Left renal cortex interstitium (tissue), 4 donors: ENCODE measurements at places on chromosomes 5 and 9. TPM values are rescaled to one million over a fixed set of nuclear protein-coding genes. Genes with fewer than 3 reads are reported as not detected.

The NFIB gene
- polyA plus RNA-seq = 18.2 TPM

- no peak for DNase-seq
Observed at GRCh38 chr5:178577944-178578343, 12.2 kb downstream of the COL23A1 start.

DNA sequence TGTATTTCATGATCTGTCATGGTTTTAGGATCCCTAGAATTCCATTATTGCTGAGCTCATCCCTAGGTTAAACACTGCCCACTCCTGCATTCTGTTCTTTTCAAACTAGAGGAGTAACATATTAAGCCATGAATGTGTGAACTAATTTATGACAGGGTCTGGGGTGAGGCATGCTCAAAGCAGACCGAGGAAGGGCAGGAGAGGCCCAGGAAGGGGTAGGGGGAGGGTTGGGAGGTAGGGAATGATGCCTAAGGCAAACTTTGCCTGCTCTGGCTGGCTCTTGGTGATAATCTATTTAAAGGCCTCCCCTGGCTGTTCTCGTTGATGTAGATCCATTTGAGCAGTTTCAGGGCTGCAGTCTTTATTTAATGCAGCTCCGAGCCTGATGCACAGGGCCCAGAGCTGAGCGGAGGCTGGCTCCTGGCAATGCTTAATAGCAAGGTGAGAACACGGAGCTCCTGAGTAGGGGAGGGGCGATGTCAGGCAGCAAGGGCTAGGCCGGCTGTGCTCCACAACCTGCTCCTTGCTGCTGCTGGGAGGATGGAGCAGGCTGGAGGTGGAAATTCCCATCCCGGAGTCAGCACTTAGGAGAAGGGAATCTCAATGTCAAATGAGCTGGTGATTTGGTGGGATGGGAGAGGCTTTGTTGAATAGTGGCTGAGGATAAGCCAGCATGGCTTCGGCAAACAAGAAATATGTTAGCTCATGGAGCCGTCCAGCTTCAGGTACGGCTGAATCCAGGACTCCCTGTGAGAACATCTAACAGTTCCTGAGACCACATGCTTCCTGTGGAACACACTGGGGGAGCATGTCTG, 73.2 kb upstream of the UNC5A start:
- no peak for DNase-seq

The ECSCR gene
- polyA plus RNA-seq = 30.4 TPM

DNA sequence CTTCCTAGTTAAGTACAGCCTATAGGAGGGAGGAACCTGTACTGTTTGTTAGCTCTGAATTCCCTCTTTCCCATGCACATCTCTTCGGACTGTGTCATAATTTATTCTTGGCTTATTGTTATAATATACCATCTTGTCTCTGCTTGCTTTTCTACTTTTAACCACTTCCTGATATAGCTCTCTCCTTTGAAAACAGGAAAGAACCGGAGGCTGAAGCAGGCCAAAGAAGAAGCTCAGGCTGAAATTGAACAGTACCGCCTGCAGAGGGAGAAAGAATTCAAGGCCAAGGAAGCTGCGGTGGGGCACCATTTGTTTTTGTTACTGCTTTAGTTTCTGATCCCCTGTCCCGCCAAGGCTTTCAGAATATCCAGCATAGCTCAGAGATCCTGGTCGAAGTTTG, 4.8 kb downstream of the ATP6V1G1 start:
- DNase-seq = no peak

- no peak for DNase-seq
Observed at GRCh38 chr5:26647781-26648180, 390.6 kb downstream of the CDH9 start.

DNA sequence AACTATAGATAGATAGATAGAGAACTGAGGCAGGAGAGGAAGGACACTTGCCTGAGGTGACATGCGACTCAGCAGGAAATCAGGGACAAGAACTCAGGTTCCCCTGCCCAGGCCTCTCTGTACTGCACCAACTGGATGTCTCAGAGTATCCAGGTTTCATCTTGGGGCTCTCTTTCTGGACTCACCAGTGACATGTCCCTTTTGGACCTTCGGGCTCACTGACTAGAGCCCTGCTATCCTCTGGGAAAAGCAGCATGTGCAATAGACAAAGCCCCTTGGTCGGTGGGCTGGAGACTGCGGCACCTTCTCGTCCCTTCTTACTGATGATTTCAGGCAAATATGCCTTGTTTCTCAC, 104.5 kb downstream of the RGS3 start:
- DNase-seq = no peak

GRCh38 chr5:123344816-123345426, 78.3 kb downstream of the CEP120 start:
- DNase-seq = no peak

GRCh38 chr5:60578315-60578714, 121.7 kb downstream of the DEPDC1B start:
- DNase-seq = no peak

GRCh38 chr9:13033959-13034693, 245.4 kb downstream of the MPDZ start:
- peak; percentile 66 for DNase-seq

- no peak for DNase-seq
Observed at GRCh38 chr5:157672976-157673375, 1.6 kb downstream of the C5orf52 start.

DNA sequence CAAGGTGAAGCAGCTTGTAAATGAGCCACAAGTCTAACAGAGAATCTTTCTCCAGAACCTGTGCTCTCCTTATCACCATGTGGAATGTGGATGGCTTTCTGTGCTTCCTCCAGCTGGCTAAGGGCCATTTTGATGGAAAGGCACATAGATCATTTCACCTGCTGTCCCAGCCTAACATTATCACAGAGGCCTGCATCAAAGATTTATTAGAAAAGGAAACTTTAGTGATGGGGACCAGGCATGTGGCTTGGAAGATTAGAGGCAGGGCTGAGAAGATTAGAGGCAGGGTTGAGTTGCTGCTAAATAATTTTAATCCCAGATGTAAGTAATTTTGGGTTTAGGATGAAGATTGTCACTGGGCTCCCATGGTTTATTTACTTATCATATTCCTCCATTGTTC, 6.3 kb downstream of the SPEF2 start:
- DNase-seq = no peak

The RIC1 gene
- 33.1 TPM for polyA plus RNA-seq

- DNase-seq = no peak
Observed at GRCh38 chr5:132385326-132386105, 16.0 kb downstream of the SLC22A5 start.

The PTGS1 gene
- 5.6 TPM for polyA plus RNA-seq

The FAM53C gene
- polyA plus RNA-seq = 33.6 TPM

DNA sequence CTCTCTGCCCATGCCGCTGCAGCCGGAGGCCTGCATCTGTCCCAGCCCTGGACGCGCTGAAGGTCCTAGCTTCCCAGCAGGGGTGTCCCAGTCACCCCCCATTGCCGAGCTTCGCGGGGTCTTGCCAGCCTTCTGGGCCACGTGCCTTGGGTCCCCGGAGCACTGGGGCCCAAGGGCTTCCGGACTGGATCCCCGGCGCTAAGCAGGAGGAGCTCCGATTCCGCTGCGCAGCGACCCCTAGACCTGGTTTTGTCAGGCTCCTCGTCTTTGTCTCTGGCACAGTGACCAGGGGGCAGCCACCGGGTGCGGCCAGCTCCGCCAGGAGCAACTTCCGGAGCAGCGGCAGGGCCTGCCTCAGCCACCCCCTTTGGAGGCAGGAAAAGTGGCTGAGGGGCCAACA, 3.3 kb upstream of the IRX1 start:
- no peak for DNase-seq

GRCh38 chr5:153905219-153905618, 133.5 kb downstream of the FAM114A2 start:
- DNase-seq = no peak

The PCDHAC2 gene
- 0.49 TPM for polyA plus RNA-seq

DNA sequence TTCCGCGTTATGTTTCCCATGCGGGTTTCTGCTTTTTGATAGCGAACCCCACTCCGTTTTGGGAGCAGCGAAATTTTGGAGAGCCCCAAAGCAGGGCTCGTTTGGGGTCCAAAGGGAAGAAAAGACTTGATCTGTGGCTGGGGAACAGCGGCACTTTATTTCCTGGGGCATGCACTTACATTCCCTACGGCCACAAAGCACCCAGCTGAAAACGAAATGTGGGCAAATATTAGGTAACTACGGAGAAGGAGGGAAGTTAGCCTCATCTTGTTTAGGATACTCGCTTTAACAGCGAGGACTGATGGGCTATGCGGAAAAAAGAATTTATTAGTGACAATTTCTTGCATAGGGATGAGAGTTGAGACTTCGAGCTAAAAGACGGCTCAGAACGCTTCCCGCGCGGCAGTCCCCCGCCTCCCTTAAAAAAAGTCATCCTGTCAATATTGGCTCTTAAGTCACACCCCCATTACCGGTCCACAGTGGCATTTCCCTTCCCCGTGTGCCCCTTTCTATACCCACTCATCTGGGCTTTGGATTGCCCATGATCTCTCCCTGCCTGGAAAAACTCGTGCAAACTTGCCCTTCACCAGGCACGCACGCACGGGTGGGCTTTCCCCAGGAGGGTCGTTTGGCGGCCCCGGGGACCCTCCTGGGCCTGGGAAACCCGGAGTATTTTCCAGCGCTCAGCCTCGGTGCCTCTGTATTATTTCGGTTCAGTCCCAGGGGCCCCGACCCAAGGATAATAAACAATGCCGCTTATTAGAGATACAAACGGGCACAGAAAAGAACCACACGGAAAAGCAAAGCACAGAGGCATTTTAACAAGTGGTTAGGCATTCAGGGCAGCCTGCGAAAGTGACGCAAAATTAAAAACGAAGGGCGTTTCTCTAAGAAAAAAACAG, 35.8 kb upstream of the NFIB start:
- DNase-seq = no peak

The INSYN2B gene
- polyA plus RNA-seq = 2.3 TPM

The CREBRF gene
- polyA plus RNA-seq = 22.1 TPM

The QRFP gene
- polyA plus RNA-seq = 0.58 TPM

- DNase-seq = no peak
Observed at GRCh38 chr5:178295589-178295988, 63.0 kb upstream of the PHYKPL start.

- DNase-seq = no peak
Observed at GRCh38 chr9:86021166-86021565, 78.2 kb downstream of the GOLM1 start.

The C9orf50 gene
- 0.75 TPM for polyA plus RNA-seq

GRCh38 chr5:56409331-56410190, 176.4 kb upstream of the ANKRD55 start:
- DNase-seq = no peak

The IFNA21 gene
- not detected for polyA plus RNA-seq

- DNase-seq = no peak
Observed at GRCh38 chr5:113276001-113276400, 158.8 kb downstream of the TSSK1B start.

- DNase-seq = no peak
Observed at GRCh38 chr9:137728444-137729311, 109.9 kb downstream of the EHMT1 start.

DNA sequence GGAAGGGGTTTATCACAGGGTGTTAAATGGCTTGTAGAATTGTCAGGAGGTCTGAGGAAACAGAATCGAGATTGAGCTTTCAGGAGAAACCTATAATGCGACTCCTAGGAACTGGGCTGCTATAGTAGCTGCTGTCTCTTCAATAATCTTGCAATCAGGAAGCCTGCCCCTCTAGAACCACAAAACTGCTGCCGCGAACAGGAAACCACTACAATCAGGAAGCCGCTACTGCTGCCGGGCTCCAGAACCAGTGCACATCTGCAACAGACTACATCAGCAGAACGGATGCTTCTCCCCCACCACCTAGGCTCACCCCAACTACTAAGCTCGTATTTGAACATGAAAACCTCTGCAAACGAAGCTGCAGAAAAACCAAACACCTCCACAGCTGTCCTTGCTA, 31.6 kb downstream of the TNFSF8 start:
- no peak for DNase-seq

- DNase-seq = no peak
Observed at GRCh38 chr5:139708877-139709581, 60.9 kb downstream of the CXXC5 start.

DNA sequence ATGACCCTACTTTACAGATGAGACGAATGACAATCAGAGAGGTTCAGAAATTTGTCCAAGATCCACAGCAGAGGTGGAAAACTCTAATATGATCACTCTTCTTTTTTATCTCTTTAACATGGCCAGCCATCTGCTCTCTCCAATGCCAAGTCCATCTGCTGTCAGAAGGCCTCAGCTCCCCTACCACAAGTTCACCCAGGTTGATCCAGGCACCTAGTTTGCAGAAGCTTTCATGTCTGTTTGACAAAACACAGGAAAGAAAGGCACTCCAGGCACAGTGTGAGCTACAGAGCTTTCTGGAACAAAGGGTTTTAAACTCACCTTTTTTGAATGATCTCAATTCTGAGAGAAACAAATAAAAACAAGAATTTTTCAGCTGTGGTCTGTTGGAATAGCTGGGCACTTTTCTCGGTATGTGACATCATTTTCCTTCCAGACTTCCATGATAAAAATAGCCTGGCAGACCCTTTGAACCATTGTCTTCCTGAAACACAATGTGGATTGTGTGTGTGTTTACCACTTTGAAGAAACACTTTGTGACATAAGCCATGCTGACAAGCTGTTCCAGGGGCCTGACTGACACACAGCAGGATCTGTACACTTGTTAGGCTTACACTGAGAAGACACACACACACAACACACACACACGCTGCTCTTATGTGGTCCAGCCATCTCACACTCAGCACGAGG, 214.3 kb downstream of the AGTPBP1 start:
- DNase-seq = no peak

The MOB3B gene
- polyA plus RNA-seq = 21.2 TPM

DNA sequence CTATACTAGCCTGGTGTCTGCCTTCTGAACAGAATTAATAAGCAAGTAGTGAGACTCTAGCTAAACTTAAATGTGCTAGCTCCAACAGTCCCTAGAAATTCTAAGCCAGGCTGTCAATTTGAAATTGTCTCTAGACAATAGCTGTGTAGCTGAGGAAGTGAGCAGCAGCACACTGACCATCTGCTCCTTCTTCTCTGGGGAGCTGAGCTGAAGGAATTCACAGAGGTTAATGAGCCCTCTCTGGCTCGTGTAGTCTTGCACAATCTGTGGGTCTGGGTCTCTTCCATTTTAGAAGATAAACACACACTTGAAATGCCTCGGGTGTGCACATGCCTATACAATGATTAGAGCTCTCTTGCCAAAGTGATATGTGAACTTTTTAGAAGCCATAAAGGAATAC, 63.5 kb upstream of the BARX1 start:
- no peak for DNase-seq
